HTR-8/SVneo (cell line): ENCODE measurements at places on chromosomes 2 and 18.

DNA sequence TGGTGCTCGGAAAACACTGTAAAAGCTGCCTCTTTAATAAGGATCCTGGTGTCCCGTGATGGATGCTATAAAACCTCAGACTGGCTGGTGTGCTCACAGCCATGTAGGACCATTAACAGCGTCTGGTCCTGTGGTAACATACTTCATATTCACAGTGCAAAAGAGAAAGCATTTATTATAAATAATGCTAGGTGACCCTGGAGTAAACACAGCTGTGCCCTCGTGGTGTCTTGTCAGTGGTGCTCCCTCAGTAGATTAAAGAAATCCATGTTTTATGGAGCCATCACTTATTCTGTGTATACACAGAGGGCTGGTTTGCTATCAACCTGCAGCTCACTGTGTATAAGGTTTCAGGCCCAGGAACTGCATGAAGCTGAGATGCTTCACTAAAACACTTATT lies 106.9 kb downstream of the CDK15 start:
- no peak for DNase-seq

DNA sequence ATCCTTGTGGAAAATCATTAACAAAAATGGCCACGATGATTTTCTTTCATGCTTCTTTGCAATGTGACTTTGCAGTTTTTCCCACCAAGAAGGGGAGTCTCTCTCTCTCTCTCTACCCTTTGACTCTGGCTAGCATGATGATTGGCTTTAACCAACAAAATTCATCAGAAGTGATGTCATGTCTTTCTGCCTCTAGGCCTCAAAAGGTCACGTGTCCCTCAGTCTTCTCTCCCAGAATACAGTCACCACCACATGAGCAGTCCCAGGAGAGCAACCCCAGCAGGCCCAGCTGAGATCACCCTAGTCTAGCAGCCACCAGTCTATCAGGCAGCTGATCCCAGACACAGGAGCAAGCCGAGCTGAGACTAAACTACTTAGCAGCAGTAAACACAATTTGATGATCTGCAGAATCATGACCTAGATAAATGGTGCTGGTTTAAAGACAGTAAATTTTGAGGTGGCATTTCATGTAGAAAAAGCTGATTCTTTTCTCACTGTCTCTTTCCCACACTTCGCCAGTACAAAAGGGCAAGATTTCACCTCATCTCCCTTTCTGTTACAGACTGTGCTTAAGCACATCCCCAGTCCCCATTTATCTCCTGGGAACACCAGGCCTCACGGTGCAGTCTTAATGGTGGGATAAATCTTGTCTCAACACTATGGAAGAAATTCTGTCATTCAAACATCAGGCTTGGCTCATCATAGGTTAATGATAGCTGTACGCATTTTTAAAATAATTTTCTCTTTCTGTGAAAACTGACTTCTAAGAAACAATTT lies 132.7 kb downstream of the SCG2 start:
- DNase-seq = peak; percentile 22

DNA sequence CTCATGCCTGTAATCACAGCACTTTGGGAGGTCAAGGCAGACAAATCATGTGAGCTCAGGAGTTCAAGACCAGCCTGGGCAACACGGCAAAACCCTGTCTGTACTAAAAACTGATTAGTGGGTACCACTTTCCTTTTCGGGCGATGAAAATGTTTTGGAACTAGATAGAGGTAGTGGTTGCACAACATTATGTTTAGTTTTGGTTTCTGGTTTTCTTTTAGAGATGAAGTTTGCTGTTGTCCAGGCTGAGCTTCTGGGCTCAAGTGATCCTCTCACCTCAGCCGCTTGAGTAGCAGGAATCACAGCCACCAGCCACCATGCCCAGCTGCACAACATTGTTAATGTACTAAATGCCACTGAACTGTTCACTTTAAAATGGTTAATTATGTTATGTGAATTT lies 27.6 kb downstream of the AAK1 start:
- no peak for DNase-seq

DNA sequence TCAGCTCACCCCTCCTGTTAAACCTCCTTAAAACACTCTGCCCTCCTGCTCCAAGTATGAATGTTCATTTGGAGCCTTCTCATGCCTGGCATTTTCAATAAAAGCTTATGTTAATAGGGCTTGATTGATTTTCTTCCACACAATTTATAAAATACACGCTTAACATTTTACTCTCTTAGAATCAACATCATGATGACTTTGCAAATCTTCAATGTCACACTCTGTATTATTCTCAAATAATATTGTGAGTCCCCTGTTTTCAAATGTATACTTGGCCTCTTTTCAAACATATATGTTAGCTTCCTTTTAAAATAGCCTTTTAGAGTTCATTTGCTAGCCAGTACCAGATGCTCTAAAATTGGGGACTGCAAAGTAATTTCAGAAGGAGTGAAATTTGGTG lies 520.3 kb downstream of the LRRTM4 start:
- DNase-seq = no peak

DNA sequence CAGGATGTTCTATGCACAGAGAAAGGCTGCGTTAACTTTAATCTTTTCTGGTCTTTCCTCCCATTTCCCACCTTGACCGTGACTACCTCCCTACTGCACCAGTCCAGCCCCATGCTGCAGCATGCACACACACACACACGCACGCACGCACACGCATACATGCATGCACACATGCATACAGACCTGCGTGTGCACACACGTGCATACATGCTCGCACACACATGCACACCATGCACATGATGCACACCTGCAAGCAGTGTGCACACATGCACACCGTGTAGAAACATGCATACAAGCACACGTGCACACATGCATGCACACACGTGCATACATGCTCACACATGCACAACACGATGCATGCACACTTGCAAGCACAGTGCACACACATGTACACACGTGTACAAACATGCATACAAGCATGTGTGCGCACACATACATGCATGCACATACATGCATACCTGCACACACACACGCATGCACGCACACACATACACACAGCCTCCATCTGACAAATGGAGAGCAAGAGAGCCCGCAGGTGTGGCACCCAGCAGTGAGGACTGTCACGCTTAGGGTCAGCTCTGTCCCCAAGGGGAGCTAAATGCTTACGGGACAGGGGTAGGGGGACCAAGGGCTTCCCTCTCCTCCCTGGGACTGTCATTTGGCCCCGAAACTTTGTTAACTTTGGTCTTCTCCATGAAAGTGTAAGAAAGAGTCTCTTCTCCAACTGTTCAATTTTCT lies 18.2 kb downstream of the SNORC start:
- no peak for DNase-seq

- no peak for DNase-seq
Measured at GRCh38 chr2:221323513-221323912, 248.6 kb downstream of the EPHA4 start.

- no peak for DNase-seq
Measured at GRCh38 chr2:129798626-129799025, 180.8 kb upstream of the RAB6C start.

DNA sequence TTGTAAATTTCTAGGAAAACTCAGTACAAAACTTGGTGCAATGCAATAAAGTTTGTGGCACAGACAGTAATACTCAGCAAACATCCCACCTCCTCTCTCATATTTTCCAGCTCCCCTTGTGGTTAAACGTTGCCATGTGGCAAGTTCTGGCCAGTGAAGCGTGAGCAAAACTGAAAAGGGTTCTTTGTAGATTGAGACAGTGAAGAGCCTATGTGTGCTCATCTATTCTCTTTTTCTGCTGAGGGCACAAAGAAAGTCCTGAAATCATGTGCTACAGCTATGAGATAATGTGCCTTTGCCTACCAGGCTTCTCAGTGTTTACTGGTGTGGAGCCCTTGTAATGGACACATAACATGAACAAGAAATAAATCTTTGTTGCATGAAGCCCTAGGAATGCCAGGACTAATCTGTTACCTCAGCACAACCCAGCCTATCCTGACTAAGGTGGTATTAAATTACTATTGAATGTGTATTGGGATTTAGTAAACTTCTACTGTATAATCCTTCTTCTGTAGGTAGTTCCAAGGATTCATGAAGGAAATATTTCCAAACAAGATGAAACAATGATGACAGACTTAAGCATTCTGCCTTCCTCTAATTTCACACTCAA lies 13.0 kb upstream of the TYMS start:
- DNase-seq = no peak

DNA sequence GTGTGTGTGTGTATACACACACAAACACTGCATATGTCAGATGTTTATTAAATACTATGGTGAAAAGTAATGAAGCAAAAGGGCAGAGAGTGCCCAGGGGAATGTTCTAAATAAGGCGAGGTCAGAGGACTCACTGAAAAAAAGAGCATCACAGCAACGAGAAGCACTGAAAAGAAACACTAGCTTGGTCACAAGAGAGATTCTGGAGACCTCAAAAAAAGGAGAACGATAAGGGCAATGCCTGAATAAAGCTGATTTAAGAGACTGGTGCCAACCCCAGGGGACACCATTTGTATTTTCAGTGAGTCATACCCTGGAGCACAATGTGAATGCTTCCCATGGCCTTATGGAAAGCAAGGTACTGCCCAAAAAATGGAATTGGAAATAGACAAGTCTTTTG lies 14.5 kb downstream of the SLC40A1 start:
- DNase-seq = no peak

DNA sequence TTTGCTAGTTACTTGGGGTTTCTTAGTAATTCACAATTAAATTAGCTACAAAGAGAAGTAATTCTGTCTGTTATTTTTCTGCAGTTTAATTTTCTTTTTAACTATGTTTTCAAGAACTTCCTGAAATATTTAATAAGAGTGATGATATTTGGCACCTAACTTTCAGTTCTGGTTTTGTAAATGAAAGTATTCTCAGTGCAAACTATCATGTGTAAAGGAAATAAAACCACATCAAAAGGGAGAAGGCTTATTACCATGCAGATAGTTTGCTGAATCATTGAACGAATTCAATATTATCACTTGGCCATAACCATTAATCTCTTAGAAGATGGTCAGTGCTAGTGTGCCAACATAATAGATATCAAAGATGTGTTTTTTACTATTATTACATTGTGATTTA lies 29.2 kb downstream of the DYTN start:
- DNase-seq = no peak

GRCh38 chr2:62939735-62940491 lies 110.7 kb upstream of the OTX1 start:
- no peak for DNase-seq

GRCh38 chr2:85066006-85066740 lies 67.0 kb upstream of the TCF7L1 start:
- DNase-seq = no peak

DNA sequence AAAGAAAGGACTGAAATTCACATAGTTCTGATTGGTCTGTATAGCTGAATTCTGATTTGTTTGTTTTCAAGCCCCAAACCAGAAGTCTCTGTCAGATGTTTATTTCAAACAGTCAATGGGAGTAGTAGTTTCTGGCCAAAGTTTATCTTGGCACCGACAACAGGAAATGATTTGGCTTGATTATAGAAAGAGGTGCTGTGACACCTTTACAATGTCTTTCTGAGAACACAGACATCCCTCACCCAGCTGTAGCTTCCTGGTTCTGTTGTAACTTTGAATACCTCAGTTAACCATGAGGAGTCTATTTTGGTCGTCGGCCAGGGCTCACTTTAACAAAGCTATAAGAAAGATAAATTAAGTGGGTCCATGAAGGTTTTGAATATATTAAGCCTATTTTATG lies 545.0 kb upstream of the ZNF804A start:
- DNase-seq = no peak

DNA sequence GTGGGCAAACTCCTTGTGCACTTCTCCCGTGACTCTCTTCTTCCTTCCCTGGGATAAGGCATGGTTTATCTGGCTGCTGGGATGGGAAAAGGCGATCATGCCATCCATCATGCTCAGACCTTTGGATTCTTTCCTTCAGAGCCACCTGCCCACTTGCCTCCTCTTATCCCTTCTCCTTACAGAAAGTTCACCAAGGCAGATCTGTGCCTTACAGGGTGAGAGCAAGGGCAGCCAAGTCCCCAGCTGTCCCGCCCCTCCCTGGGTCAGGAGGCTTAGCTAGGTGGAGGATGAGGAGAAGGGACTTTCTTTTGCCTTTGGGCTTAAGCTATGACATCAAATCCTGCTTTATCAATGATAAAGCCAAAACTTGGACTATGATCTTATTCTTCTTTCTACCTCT lies 47.6 kb downstream of the KCNE4 start:
- no peak for DNase-seq

- no peak for DNase-seq
Measured at GRCh38 chr2:48939232-48939631, 183.7 kb upstream of the LHCGR start.

DNA sequence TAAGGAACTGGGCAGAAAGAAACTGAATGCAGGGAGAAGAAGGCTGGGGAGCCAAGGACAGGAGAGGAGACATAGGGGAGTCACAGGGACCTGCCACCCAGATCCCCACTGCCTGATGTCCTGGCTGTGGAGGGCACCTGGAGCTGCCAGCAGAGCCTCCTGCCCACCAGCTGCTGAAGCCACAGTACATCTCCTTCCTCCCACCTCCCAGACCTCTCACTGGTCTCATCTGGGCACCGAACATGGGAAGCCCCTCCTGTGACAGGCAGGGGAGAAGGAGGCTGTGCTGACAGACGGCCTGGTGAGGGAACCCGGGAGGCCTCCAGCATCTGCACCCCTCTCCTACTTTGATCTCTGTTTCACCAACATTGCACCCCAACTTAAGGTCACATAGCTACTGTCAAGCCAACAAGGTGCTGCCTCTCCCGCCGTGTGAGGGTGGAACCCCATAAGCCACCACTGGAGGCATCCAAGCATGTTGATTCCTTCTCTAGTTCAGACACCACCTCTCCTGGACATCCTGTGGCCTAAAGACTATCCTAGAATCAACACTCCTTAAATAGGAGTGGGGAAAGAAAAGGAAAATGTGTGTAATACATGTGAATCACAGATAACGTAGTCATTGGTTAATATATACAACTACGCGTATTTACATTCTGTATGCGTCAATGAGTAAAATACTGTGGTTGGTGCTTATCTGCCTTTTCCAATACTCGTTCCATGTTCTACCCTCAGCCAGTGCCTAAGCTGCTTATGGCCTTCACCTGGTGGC lies 3.5 kb upstream of the RNPEPL1 start:
- DNase-seq = no peak

- DNase-seq = no peak
Measured at GRCh38 chr2:133607679-133608078, 39.4 kb upstream of the NCKAP5 start.

DNA sequence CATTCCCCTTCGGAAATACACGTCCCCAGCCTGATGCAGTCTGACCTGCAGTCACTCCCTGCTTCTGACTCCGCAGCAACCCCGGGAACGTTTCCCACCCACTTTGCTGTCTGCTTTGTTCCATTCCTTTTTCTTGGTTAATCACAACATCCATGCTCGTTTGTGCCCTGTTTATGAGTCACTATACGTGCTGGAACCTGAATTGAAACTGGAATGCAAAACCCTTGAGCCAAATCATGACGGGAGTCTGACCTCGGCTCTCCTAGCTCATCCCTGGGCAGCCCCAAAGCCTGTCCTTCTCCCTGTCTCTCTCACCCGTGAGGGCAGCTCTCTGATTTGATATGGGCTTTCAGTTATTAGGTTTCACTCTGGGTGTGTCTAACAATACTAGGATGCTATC lies 57.1 kb upstream of the RNF152 start:
- no peak for DNase-seq
